ENCODE measurements at places on chromosomes 6 and 20.
A peak's percentile ranks its signal among the peaks of the same experiment; 100 is the strongest.

DNA sequence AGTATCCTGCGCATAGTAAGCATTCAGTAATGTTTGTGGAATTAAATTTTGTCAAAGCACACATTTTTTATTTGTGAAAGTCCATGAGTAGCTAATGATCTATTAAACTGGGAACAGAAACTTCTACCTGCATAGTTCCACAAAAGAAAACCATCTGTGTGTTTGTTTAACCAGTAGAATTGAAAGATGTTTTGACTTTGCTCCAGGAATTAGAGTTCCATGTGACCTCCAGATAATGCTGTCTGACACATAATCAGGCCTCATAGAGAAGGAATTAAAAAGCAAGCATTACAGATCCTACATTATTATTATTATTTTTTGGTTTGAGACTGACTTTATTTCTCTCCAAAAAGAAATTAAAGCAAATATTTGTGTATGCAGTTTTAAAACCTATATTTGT is 126.5 kb downstream of the PACRG start:
- no peak for DNase-seq

DNA sequence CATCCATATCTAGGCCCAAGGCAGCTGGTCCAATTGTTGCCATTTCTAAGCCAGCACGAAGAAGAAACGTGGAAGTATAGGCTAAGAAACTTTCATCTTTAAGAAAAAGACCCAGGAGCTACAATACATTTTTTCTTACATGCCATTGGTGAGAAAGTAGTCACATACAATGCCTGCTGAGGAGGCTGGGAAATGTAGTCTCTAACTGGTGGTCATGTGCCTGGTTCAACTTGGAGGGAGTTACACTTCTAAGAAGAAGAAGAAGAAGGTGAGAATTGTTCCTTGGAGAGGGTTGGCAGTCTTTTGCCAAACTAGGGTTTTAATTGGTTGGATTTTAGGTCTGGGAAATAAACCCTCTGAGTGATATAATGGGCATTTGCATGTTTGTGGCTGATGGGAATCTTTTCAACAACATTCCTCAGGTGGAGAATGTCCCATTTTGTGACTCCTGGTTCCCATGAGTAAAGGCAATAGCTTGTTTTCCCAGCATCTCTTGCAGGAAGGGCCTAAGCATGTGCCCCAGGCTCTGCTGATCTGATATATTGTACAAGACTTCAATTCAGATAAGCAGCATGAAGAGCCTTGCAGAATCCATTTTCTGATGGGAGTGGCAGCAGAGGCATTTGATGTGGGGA is 47.0 kb upstream of the PREP start:
- DNase-seq, result no peak

DNA sequence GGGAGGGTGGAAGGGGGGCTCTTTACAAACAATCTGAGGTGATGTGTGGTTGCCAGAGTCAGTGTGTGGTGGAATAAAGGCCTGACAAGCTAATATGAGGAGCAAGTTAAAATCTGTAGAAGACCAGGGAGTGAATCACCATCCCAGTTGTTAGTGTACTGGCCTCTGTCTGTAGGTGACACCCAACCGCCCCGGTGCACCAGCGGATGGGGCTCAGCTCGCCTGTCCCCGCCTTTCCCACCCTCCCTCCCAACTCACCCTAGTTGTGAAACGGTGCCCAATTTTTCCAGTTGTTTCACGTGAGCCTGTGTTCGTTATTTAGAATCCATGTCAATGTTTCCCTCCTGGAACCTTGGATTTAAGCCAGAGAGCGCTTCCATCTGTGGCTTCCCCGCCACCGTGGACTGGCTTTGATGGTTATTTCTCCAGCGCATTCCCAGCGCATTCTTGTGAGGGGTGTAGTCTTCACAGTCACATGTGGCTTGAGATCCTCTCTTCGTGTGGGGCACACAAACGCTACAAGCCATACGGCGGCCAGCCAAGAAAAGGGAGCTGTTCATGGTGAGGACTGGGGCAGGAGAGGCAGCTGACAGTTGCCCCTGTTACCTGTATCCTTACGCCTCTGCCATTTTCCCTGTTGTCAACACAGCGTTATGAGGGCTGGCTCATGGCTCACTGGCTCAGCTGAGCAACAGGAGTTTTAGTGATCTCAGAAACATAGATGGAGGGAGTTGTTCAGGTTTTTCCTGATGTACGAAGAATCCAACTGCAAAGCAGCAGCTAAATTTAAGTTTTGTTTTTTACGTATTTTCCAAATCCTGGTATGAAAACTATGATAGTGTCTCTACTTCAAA is 137.6 kb downstream of the ZDHHC14 start:
- no peak for DNase-seq

DNA sequence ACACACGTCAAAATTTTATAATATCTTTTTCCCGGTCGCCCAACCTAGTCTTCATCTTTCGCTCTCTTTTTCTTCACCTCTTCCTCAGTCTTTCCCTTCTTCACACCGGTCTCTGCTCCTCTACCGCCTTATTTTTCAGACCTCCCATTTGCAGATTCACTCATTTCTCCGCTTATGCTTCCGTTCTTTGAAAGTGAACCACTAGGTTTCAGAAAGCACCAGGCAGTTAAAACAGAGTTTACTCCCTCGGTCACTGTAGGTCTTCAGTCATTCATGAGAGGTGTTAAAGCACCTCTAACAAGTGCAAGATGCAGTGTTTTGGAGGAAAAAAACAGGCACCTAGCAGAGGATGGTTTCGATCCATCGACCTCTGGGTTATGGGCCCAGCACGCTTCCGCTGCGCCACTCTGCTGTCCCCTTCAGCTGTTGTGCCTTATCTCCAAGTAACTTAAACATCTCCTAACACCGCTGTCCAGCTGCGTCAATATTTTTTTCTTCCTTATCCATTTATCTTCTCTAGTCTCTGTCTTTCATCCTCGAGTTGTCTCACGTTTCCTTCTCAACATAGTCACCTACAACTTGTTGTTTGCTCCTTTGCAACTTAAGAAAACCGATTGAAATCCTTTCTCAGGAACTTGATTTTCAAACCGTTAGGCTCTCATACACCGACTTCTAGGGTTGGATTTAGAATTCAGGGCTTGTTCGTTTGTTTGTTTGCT is 119.7 kb upstream of the ZNF184 start:
- no peak for DNase-seq

DNA sequence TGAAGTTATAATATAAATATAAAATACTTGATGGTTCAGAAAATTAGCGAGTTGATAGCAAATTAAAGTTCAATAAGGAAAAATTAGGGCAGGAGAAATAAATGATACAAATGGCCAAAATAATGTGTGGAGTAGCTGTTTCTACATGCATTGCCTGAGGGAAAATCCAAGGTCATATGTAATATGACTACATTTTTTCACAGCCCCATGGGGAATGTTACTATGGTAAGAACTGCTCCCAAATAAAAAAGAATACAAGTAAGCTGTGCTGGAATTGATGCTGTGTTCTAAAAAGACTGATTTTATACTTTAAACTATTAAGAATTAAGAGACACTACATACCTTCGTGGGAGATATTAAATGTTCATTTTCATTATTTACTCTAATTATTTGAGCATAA is 34.1 kb downstream of the MEI4 start:
- no peak for DNase-seq

GRCh38 chr20:35240811-35241293 is 14.4 kb downstream of the MMP24 start:
- no peak for DNase-seq

DNA sequence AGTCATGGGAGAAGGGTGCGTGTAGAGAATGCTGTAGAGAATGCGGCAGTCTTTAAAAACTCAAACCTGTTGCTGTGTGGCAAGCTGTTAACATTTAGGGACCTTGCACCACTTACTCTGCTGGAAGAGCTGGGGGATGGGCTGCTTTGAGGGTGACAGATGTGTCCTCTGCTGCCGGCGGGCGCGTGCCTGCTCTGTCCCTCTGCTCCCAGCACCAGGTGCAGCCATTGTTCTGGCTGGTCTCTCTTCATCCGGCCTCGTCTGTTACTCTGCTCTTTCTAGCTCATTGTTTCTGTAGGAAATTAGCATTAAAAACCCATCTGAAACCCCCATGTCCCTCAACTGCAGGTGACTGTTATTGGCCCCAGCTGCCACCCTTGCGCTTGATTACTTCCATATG is 78.5 kb downstream of the CBFA2T2 start:
- peak; percentile 86 for DNase-seq

DNA sequence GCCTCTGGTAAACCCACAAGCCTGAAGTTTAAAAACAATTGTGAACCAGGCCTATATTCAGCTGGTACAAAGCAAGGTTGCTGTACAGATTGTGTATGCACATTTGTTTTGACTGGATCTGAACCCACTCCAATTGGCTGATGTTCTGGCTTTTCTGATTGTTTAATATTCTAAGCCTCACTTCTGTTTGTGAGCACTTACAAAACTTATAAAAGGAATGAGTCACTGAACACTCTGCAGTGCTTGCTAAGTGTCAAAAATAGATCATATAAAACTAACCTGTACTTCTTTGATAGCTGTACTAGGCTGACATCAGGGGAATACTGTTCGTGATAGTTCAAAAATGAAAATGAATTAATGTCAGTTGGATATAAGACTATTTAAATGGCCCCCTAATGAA is 12.1 kb downstream of the COL21A1 start:
- no peak for DNase-seq

DNA sequence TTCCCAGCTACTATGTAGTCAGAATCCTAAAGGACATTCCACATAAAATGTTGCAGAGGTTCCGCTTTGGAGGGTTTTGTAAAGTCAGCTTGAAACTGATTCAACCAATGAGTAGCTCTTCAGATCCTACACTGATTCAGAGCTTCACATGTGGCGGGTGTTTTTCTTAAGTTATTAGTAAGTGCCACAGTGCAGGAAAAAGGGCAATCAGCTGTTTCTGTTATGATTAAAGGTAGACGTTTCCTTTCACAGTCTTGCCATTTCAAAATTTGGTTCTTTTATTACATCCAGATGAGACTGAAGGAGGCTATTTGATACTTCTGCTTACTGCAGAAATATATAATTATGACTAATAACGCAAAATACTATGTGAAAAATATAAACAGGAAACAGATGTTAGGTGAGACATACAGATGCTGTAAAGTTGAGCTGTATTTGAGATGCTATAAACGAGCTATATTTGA is 443.9 kb downstream of the CDKAL1 start:
- no peak for DNase-seq

DNA sequence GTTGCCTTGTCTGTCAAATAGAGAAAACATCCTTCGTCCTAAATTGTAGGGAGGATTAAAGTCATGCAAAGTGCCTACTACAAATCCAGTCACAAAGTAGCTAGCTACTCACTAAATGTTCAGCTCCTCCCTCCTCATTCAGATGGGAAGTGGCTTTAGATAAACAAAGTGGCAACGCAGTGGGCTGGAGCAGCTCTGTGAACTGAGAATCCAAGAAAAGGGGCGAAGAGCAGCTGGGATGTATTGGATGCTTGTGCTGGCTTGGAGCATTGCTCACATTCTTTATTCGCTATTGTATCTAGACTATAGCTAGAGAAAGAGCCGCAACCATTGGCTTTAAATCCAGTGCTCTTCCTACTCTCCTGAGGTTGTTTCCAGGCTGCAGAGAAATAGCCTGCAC is 10.3 kb downstream of the MOG start:
- DNase-seq, result no peak

- no peak for DNase-seq
Measured at GRCh38 chr6:34207695-34208443, 28.8 kb upstream of the HMGA1 start.

- no peak for DNase-seq
Measured at GRCh38 chr6:33728438-33728837, 16.9 kb upstream of the UQCC2 start.

- DNase-seq, result no peak
Measured at GRCh38 chr6:30238178-30238795, 25.1 kb upstream of the TRIM26 start.

DNA sequence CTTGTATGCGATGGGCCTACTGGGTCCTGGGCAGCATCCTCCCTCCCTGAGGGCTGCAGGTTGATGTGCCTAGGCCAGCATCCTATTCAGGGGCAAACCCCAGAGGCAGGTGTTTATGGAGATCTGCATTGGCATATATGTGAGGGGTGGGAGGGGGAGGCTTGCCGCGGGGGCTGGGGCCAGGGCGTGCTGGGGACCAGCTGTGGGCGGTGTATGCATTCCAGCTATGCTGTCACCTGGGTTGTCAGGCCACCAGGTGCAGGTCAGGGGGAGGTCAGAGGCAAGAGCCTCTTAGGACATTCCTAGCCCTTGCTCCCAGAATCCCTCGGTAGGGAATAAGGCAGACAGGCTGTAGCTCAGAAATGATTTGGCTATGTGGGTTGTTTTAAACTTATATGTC is 11.9 kb downstream of the FOXA2 start:
- DNase-seq, result no peak

DNA sequence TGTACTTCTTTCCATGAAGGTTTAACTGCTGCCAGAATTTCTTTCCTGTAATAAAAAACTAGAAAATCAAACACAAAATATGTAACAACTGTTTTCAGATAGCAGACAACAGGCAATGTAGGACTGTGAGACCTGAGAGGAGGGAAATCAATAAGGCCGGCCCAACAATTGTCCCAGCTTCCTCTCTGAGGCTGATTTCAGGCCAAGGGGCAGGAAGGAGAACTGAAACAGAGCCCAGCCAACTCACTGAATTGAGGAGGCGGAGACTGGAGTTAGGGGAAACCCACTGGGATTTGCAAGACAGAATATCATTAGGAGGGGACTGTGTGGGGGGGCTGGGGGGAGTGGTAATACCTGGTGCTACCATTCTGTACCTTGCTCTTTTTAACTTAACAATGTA is 42.2 kb downstream of the FLRT3 start:
- no peak for DNase-seq

DNA sequence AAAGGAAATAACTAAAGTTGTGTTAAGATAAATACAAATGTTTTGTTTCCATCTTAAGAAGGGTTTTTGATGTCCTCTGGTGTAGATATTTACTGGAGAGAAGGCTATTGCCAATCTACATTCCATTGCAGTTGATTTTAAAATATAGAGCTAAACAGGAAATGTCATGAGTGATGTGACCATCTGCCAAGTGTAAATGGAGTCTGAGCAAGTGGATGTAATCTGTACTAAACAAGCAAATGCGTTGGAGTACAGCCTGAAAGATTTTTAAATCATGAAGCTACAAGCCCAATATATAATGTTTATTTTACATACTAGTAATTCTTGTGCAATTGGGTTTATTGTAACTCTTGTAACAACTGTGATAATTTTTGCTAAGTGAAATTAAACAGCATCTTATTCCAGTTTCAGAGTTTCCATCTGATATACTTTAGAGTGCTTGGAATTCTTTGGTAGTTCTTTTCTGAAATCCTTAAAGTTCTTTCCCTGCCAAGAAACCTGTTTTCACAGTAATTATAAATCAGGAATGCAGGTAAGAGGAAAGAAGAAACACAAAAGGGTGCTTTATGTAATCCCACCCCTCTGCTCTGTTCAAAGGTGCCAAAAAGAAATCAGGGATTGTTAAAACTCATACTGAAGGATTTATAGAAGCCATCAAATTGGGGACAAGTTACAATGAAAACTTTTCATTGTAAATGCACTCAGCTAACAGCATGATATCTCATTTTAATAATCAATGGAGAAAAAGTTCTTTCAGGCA is 47.2 kb upstream of the FLRT3 start:
- DNase-seq, result no peak

DNA sequence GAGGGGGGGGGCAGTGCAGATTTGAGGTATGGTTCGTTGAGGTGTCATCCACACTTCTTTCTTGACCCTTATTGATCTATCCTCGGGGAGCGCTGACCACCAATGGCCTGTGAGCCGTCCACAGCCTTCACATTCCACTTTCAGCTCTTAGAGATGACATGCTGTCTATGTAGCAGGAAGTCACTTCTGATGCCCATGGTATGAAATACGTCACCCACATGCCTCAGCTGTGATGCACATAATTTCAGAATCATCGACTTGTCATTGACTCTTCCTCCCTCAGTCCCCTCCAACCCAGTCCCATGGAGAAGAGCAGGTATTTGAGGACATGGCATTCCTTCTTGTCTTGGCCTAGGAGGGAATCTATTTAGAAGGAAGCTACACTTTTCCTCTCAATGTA is 4.7 kb upstream of the ADGRF5 start:
- no peak for DNase-seq
